A673 (cell line): ENCODE measurements at places on chromosomes 2 and 18.

DNA sequence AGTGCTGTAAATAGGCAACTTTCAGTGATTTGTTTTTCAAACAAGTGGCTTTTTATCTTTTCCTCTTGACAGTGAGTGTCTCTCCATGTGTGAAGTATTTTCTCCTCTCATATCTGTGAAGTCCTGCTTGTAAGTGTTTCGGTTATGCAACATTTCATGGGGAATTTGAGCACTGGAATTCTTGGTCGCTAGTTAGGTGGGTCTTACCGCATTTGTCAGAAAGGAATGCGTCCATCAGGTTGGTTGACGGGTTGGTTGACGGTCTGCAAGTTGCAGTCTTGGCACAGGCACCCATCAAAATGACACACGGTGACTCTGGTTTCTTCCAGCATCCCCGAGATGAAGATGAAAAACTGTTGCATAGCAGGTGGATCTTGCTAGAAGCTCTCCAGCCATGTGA, 109.8 kb downstream of the AGAP1 start:
- DNase-seq: no peak

GRCh38 chr2:20091305-20091991, 40.0 kb upstream of the LAPTM4A start:
- peak; percentile 49 for DNase-seq

DNA sequence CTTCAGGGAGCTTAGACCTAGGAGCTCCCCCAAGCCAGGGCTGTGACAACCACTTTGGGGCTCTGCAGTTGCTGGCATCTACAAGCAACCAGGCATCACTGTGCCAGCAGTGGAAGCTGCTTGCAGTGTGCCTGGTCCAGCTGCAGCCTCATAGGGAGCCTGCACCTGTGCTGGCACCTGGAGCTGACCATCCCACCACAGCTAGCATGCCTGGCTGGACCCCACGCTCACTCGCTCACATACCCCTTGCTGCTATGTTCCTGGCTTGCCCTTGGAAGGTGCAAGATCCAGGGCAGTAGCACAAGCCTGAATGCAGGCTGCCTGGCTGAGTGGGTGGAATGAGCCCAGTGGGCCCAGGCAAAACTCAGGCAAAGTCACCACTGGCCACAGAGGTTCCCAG, 82.5 kb downstream of the ZNF804A start:
- no peak for DNase-seq

DNA sequence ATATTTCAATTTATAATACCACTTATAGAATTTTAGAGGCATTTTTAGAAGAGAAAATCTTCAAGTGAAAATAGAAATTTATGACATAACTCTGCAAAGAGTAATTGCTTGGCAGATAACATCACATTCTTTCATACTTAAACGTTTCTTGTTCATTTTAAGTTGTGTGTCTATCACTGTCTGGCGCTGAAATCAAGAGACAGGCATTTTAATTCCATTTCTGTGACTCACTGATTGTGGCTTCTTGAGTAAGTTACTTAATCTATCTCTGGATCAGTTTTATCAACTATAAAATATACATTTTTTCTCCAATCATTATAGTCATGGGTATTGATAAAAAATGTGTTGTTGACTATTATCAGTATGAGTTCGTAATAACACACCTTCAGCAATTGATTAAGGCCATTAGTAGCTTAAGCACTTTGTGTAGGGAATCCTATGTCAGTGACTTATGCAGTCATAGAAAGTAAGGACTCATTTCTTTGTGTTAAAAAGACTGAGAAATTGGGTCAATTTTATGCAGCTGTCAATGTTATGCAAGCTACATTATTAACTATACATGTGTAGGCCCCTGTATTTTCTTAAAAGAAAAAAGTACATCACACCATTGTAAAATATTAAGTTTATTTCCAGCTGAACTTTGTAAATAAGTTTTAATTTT, 497.3 kb downstream of the CCDC85A start:
- peak; percentile 68 for DNase-seq

- no peak for DNase-seq
Observed at GRCh38 chr2:163703386-163703785, 32.4 kb downstream of the FIGN start.

- DNase-seq: peak; percentile 84
Observed at GRCh38 chr2:6826081-6826913, 39.4 kb downstream of the CMPK2 start.

DNA sequence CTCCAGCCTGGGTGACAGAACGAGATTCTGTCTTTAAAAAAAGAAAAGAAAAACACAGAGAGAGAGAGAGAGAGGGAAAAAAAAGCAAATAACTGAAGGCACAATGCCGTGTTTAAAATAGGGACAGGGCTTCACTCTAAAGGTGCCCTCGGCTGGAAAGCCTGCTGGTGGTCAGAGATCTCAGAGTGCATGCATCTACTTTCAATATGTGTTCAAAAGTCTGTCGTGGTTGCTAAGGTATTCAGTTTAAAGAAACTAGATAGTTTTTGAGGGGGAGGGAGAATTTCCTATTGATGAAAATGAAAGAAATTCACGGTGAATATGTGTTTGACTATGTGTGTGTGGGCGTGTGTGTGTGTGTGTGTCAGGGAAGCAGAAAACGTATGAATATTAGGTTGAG, 11.0 kb upstream of the CBLN2 start:
- no peak for DNase-seq
